ENCODE measurements at places on chromosomes 13 and 19.

DNA sequence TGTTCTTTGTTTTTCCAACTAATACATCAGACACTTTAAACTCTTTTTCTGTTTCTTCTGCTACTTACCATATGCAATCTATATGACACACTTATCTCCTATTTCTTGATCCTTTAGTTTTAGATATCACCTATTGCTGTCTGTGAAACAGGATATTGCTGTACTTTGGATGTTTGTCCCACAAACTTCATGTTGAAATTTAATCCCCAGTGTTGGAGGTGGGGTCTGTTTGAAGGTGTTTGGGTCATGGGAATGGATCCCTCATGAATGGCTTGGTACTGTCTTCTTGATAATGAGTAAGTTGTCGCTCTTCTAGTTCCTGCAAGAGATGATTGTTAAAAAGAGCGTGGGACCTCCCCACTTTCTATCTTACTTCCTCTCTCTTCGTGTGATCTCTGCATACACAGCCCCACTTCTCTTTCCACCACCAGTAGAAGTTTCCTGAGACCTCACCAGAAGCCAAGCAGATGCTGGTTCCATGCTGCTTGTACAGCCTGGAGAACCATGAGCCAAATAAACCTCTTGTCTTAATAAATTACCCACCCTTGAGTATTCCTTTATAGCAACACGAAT lies 244.2 kb downstream of the NHLRC3 start:
- DNase-seq, result no peak

GRCh38 chr19:51724543-51724942 lies 752 bp upstream of the HAS1 start:
- no peak for DNase-seq

GRCh38 chr13:111370570-111371535 lies 50.4 kb downstream of the TEX29 start:
- DNase-seq, result no peak

GRCh38 chr13:47277774-47278173 lies 380.9 kb upstream of the HTR2A start:
- no peak for DNase-seq

DNA sequence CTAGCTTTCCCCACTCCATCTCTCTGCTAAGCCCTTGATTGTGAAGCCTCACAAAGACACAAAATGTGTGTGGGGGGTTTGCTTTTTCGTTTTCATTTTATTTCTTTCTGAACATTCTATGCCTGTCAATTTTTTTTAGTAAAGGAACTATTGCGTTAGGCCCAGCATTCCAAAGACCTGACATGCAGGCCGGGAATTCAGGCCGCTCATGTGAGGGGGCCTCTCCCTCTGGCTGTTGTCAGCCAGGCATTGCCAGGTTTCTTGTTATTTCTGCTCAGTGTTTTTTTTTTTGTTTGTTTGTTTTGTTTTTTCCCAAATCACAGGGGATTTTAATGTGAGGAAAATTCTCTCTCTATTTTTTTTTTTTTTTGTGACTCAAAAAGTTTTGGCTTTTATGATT lies 10.3 kb upstream of the MEDAG start:
- DNase-seq, result no peak

- no peak for DNase-seq
Observed at GRCh38 chr13:37481011-37481884, 117.3 kb downstream of the POSTN start.

DNA sequence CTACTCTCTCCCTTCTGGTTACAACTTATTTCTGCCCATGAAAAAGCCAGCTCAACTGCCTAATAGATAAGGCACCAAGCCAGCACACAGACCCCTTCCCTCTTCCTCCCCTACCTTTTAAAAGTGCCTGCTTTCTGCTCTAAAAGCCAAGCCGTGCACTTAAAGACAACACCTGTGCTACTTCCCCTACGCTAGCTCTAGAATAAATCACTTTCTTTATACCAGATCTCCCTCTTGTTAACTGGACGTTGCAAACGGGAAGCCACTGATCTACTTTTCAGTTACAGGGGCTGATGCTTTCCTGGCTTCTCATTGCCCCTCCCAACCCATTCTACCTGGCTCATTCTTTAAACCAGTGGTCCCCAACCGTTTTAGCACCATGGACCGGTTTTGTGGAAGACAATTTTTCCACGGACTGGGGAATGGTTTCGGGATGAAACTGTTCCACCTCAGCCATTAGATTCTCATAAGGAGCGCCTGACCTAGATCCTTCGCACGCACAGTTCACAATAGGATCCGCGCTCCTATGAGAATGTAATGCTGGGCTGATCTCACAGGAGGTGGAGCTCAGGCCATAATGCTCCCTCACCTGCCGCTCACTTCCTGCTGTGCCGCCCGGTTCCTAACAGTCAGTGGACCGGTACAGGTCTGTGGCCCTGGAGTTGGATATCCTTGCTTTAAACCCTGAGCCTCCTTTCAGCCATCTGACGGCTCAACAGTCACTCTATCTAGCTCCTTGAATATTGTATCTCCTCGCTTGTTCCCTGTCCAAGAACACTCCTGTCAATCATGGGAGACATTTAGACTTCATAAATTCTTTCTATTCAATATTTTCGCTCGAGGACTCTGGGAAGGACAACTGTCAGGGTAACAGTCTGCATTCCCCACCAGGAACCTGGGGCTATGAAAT lies 841 bp upstream of the ZNF223 start:
- DNase-seq, result peak; percentile 11

DNA sequence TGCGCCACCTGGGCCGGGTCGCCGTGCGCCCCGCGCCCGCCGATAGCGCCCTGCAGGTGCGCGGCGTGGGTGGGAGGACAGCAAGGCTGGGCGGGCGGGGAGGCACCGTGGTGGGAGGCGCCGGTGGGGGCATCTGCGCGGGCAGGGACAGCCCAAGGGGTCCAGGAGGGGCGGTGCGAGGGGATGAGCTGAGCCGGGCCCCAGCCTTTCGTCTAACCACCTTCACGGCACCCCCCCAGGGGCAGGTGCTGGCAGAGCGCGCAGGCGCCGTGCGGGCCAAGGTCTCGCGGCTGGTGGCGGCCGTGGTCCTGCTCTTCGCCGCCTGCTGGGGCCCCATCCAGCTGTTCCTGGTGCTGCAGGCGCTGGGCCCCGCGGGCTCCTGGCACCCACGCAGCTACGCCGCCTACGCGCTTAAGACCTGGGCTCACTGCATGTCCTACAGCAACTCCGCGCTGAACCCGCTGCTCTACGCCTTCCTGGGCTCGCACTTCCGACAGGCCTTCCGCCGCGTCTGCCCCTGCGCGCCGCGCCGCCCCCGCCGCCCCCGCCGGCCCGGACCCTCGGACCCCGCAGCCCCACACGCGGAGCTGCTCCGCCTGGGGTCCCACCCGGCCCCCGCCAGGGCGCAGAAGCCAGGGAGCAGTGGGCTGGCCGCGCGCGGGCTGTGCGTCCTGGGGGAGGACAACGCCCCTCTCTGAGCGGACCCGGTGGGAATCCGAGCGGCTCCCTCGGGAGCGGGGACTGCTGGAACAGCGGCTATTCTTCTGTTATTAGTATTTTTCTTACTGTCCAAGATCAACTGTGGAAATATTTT lies 3.1 kb downstream of the KISS1R start:
- peak; percentile 64 for DNase-seq

Data from stimulated activated CD4-positive, alpha-beta T cell treated with anti-CD3 and anti-CD28 coated beads, Interleukin-1b, Interleukin-23, amount 100 ng/mL, for 4 hours (primary cell).